ENCODE measurements at places on chromosomes 16 and 17.

- DNase-seq = no peak
Measured at GRCh38 chr17:51251010-51251409, 8.8 kb downstream of the MBTD1 start.

DNA sequence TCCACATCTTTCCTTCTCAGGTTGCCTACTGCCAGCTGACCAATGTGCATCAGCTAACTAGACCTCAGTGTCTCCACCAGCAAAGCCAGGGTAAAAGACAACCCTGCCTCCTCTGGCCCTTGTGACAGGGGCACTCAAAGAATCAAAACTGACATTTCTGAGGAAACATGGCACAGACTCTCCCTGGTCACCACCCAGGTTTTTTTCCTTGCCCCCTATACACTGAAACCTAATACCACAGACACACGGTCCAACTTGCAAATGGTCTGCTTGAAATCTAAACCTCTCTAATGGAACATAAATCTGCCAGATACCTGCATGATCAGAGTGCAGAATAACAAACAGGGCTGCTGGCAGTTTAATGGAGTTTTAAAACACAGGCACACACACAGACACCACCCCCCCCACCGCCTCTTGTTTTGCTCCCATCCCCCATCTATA, 19.5 kb upstream of the CORO6 start:
- no peak for DNase-seq

DNA sequence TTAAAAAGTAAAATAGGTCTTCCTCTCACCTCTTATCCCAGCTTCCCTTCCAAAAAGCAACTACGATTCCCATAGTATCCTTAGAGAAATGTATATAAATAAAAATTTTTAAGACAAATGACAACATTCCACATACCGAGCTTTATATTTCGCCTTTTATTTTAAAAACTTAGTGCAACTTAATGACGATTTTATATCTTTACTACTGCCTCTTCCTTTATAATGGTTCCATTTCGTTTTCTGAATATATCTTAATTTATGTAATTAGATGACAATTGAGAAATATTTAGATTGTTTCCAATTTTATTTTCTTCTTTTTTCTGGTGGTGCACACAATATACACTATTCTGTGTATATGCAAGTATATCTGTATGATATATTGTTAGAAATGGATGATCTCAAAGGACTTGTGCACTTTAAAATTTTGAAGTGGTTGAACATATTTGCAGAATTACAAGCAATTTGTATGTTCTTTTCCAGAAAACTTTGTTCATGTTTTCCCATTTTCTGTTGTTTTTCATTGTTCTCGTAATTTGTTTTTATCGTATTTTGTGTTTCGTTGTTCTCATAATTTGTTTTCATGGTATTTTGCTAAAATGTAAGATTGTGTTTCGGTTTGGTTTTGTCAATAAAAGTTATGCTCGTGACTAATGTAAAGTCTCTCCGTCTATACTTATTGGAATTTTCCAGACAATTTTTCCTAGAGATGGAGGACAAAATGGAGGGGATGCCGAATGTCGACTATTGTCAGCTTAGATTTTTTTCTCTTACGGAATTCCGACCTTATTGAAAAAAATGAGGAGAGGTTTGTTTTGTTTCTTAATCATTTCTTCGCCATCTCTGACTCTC, 20.4 kb upstream of the HOXB13 start:
- DNase-seq = no peak

DNA sequence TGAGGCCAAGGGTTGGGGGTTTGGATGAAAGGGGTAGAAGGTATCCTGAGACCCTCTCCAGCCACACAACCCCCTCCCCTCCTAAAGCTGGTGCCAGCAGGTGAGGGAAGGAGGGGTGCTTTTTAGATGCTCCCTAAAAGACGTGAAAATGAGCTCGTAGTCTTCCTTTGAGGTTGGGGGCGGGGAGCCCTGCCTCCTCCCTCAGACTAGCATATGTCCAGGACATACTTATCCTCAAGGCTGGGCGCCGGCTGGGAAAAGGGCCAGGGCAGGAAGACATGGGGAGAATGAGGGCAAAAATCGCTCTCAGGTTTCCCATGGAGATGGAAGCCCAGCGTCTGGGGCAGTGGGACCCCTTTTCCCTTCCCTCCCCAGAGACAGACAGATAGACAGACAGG, 26.7 kb downstream of the SRCIN1 start:
- DNase-seq = no peak

DNA sequence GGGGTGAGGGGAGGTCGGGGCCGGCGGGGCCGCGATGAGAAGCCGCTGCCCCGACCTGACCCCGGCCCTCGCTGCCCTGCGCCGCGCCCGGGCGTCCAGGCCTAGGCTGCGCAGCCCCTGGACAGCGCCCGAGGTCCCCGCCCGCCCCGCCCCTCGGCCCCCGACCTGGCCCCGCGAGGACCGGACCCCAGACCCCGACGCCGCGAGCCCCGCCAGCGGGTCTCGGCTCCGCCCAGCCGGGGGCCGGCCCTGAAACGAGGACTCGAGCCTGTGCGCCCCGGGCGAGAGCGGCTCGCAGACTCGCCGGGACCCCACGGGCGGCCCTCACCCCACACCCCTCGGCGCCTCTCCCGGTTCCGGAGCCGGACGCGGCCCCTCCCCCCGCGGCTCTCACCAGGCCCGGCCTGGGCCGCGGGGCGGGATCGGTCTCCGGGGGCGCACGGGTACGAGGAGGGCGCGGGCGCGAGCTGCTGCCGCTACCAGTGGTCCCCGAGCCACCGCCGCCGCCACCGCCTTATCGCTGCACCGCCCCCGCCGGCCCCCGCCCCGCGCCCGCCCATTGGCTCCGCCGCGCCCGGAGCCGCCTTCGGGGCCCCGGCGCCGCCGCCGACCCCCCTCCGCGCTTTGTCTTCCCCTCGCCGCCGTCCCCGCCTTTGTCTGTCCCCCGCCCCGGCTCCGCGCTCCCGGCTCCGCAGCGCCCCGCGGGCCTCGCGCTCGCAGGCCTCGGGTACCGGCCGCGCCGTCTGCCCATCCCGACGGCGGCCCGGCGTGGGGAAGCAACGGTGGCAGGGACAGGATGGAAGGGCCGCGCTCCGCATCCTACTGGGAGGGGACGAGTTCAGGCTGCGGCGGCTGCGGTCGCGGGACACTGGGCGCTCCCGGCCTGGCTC, at the start of gene LIMD2:
Gene LIMD2, minus strand, starts transcription at position 488 of the 890 bp plus-strand sequence. CDS start 827 bp downstream, outside the sequence.
- no peak for DNase-seq
